Fibroblast of skin of abdomen (primary cell): ENCODE measurements at places on chromosomes 12 and 14.

DNA sequence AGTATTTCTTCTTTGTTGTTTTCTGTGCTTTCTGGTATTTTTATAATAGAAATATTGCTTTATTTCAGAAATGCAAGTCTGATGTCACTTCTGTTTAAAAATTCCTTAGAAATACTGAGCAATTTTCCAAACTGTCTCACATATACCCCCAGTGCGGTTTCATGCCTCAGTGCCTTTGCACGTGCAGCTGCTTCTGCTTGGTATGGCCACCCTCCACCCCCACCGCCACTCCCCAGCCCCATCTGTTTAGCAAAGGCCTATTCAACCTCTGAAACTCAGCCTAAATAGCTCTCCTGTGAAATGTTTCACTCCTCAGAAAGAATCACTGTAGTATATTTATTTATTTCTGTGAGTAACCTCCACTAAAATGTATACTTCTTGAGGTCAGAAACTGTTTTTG, 52.3 kb downstream of the PPM1H start:
- DNase-seq, result no peak

- DNase-seq, result no peak
These were observed 45.3 kb upstream of the NAA30 start for GRCh38 chr14:57345106-57345505.

DNA sequence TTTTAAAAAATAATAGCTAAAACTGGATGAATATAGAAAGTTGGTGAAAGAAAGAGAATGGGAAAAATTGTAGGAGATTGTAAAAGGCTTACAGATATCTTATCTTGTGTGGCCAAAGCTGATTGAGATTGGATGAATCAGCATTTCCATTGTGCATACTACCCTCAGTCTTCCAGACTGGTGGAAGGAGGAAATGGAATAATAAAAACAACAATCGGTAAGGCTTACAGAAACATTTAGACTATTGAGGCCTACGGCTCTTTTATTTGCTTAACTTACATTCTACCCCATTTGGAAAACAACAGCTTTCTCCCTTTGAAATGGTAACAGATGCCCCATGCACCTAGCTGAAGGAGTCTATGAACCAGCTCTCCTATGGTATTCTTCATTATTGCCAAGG, 129.8 kb downstream of the PTPRB start:
- DNase-seq, result no peak

DNA sequence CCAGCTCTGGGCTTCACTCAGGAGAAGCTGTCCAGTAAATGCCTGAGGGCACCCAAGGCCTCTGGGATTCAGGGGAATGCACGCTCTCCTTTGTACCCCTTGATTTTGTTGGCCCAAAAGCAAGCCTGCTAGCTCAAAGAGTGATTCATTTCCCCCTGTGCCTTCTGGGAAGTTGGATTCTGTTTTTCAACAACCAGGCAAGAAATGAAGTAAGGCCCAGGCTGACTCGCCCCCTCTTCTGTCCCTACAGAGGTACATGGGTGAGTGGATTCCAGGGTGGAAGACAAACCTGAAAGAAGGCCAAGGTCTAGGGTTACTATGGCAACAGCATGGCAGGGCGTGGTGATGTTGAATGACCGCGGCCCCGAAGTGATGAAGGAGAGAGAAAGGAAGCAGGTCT, 9.3 kb upstream of the SERPINA5 start:
- DNase-seq, result no peak

DNA sequence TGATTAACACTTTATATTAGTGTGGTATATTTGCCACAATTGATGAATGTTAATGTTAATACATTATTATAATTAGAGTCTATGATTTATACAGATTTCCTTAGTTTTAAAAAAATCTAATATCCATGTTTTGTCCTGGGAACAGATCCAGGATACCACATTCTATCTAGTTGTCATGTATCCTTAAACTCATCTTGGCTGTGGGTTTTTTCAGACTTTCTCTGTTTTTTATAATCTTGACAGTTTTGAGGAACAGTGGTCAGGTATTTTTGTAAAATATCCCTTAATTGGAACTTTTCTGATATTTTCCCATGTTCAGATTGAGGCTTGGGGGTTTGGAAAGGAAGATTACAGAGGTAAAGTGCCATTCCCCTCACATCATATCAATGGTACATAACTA, 104.1 kb downstream of the LMNTD1 start:
- no peak for DNase-seq

GRCh38 chr12:124481257-124481750, 86.1 kb downstream of the NCOR2 start:
- no peak for DNase-seq

DNA sequence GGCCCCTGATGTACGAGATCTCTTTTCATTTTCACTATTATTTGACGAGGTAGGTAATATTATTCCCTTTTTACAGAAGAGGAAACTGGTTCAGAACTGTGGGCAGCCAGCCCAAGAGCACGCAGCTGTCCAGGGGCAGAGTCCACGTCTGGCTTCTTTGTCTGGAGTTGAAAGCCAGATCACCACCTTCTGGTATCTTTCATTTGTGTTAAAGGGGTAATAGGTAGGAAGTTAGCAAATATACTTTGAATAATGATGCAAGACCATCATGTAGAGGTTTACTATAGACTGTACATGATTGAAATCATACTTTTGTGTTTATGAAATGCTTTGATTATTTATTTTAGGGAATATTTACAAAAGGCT, 144.1 kb upstream of the AMIGO2 start:
- DNase-seq, result no peak
